ENCODE measurements at places on chromosomes 5 and 9.
A peak's percentile ranks its signal among the peaks of the same experiment; 100 is the strongest.

GRCh38 chr5:146748533-146748932 is 130.0 kb downstream of the PPP2R2B start:
- no peak for DNase-seq

DNA sequence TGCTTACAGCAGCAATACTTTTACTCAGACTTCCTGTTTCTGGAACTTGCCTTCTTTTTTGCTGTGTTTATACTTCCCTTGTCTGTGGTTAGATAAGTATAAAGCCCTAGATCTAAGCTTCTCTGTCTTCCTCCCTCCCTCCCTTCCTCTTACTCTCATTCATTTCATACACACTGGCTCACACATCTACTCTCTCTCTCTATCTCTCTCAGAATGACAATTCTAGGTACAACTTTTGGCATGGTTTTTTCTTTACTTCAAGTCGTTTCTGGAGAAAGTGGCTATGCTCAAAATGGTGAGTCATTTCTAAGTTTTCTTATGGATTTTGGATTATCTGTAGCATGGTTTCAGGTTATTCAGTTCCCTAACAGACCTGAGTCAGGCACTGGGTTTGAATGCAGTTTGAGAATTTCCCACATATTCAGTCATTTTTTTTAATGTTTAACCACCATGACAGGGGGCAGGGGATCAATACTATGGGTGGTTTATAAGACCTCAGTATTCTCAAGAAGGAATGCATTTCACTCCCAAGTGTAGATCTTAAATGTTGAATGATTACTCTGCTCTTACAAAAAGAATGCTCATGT is at the start of gene IL7R:
TSS of gene IL7R (plus strand) at position 127 of the 587 bp plus-strand sequence. CDS start at position 214, 87 bp downstream.
- DNase-seq: no peak

GRCh38 chr9:125561509-125562148 is 145.4 kb downstream of the MAPKAP1 start:
- DNase-seq: no peak

DNA sequence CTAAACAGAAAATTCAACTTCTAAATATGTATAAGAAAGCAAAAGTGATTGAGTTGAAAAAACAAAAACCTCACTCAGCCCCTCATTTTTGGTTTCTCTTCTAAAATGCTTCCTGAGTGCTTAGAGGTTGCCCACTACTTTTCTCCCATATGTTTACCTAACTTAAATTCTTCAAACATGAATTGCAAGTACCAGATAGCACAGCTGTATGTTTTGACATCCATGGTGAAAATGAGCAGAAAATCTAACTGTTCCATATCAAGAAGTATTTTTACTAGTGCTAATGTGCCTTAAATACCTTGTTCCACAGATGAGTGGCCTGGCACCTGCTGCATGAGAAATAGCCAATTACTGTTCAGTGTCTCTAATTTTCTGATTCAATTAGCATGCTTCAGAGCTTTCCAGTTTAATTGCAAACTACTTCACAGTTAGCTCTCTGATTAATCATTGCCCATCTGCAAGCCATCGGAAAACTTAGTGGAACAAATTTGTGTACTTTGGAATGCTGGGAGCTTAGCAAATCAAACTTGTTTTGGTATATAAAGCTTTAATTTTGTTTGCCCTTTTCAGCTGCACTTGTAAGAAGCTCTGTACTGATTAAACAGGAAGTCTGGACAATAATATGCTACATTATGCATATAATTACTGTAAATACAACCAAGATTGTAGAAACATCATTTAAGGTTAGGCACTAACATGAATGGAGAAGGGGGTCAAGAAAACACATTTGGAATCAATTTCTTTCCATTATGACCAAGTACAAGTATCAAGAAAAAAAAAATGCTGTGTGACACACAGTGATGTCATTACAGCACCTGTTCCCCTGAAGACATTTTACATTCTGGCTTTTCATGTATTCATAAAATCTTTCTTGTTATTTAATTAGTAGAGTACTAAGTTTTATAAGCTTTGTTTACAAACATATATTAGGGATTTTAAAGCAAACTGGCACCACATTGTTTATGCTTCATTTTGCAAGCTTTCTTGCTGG is 65.6 kb downstream of the POU5F2 start:
- DNase-seq: no peak

- DNase-seq: no peak
Observed at GRCh38 chr9:128201441-128202369, 1.5 kb upstream of the DNM1 start.

DNA sequence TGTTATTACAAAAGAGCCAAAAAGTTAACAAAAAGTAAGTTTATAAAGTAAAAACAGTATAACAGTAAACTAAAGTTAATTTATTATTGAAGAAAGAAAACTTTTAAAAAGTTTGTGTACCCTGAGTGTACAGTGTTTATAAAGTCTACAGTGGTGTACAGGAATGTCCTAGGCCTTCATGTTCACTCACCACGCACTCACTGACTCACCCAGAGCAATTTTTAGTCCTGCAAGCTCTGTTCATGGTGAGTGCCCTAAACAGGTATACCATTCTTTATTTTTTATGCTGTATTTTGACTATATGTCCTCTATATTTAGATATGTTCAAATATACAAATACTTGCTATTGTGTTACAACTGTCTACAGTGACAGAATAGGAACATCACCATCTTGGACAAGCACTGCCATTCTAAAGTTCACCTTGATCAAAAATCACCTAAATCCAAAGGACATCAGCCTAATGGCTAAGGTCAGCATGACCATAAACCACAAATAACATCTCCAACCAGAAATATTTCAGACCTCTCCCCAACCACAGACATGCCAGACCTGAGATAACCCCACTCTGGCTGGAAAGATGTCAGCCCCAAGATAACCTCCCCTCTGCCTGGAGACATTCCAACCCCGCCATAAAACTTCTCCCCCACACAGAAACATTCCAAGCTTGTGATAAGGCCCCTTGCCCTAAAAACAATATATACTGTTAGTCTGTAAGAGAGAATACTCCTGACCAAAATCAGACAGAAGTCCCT is 56.1 kb downstream of the AGXT2 start:
- DNase-seq: no peak

- no peak for DNase-seq
Observed at GRCh38 chr5:178644826-178645545, 18.1 kb upstream of the CLK4 start.

GRCh38 chr5:9297134-9297533 is 248.7 kb downstream of the SEMA5A start:
- no peak for DNase-seq

DNA sequence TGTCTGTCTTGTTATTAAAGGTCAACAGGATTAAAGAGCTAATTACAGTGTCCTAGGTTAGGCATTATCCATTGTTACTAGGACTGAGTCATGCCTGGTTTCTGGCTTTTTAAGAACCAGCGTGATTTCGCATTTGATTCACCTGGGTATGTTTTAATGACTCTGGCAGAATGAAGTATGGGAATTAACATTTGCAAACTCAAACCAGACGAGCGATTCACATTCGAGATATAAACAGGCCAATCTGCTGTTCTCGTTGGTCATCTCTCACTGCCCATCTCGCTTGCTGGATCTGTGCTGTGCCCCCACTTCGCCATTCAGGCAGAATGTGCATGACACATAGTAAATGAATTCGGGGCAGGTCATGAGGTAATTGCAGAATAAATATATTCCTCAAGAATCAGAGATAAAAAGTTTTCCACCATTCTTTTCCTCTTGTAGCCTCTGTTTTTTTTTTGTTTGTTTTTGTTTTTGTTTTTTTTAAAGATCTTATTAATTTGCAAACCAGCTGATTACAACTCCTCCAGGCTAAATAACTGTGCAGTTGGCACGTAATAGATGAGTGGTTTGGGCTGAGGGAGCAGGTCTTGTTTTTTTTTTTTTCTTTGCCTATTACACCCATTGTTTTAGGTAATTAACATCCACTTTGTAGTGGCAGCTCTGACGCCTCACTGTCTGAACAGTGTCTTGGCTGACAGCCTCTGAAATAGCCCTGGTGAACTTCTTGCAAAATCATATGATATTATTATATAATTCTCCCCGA is 313.5 kb upstream of the MSX2 start:
- DNase-seq: no peak

DNA sequence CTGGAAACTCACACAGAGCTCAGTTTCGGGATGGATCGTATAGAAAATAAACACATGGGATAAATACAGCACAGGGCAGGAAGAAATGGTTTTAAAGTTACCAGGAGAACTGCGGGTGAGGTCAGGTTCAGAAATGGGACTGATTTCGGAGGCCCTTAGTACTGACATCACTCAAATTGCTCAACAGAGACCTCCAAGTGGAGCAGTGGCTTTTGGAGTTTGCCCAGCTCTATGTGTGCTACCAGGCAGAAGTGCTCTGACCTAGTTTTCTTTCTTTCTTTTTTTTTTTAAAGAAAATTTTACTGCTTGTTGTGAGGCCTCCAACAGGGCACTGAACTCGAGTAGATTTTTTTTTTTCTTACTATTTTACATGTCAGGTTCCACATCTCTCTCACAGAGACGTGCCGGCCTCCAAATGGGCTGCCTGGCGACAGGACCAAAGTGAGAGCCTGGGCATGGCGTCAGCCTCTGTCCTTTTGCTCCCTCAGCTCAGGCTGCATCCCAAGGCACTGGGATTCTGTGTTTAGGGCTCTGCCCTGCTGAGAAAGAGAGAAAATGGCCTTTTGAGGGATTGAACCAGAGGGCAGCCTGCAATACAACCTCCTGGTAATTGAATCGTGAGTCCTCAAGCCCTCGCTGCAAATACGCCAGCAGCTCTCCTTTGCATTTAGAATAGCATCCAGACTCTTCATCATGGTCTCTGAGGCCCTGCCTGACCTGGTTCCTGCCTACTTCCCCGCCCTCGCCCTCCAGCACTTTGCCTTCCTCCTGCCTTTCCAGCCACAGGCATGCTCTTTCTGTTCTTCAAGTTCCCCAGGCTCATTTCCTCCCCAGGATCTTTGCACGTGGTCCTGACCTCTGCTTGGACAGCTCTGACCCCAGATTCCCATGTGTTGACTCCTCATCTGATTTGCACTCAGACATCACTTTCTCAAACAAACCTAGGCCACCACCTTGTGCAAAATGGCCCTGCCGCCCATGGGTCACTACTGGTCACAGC is 173.5 kb downstream of the FGF1 start:
- DNase-seq: no peak

GRCh38 chr5:93267276-93267675 is 313.7 kb downstream of the NR2F1-AS1 start:
- no peak for DNase-seq

DNA sequence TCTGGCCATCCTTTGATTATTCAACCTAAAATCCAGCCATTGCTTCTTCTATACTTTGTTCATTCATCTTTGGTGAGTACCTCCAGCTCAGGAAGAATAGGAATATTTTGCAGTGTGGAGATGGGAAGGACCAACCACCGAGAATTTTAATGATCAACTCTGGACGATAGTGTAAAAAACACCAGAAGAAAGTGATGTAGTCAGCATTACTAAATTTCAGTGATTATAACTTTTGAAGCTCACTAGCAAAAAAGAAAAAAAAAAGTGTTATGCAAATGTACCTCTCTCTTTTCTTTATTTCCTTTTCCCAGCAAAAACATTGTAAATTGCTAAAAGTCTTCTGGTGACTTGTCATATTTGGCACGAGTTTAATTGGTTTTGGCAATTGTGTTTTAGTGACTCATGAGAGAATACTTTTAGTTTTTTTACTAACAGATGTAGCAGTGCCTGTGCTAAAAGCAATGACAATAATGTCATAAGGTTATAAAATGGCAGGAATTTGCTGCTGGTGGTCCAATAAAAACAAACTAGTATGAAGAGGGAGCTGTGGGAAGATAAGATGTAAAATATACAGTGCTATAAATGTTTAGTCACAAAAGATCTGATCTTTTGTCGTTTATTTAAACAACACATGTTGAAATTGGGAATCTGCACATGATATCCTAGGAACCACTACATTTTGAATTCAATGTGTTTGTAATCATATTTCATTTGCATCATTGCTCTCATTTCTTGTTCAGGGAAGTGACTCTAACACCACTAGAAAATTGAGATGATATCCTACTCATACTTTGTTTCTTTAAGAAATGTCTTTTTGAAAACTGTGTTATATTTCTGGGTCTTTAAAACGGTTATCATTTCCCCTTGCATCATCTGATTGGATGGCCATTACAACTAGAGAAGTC is 81.3 kb upstream of the ERCC6L2 start:
- no peak for DNase-seq

- no peak for DNase-seq
Observed at GRCh38 chr5:65017636-65018035, 248.9 kb downstream of the CWC27 start.

DNA sequence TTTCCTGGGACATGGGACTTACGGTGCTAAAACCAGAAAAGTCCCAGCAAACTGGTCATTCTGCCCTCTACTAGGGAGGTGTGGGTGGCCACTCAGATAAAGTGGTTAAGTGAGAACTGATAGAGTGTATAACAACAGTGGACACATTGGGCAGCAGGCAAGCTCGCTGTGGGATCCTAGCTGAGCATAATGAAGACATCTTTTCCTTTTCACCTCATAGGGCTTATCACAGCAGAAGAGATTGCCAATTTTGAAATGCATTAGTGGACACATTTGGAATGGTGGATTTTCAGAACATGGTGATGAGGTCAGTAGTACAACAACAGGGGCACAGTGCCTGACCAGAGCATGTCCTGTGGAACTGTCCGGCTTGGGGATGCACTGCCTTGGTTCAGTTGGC is 477.1 kb upstream of the KIF2A start:
- no peak for DNase-seq

DNA sequence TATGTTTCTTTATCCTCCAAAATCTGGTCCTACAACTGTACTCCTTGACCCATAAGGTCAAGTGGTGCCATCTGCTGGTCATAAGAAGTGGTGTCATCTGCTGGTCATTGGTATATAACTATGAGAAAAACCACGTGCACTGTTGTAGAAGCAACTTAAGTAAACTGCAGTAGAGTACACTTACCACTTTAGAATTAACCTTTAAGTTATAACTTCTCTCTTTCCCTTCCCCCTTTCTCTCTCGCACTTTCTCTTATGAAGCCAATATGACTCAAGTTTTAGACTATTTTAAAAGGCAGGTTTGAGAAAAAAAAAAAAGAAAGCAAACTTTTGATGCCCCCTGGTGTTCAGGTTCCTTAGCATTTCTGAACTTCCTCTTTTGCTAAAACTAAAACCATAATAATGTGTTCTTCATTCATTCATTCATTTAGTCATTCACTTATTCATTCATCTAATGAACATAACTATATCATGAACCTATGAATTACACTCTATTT is 12.8 kb upstream of the MTAP start:
- peak; percentile 30 for DNase-seq

- no peak for DNase-seq
Observed at GRCh38 chr5:165232509-165233028, 1727.2 kb downstream of the MAT2B start.

- DNase-seq: no peak
Observed at GRCh38 chr5:171311322-171312077, 2.5 kb downstream of the TLX3 start.

GRCh38 chr9:96350866-96351265 is 32.6 kb downstream of the SLC35D2 start:
- DNase-seq: no peak

DNA sequence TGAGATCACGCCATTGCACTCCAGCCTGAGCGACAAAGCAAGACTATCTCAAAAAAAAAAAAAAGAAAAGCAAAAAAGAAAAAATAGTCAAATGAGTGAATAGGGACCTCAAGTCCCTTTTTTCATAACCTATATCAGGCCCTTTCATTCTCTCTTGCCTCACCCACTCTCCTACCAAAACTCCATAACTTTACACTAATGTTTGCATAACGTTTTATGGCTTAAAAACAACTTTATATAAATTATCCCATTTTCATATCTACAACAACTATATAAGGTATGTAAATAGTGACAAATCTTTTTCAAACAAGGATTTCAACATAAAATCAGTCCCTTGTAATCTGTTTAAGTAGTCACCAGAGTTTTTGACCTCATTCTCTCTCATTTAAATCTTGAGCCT is 56.9 kb upstream of the PIP5K1B start:
- no peak for DNase-seq

GRCh38 chr5:73997960-73998359 is 372.0 kb downstream of the ARHGEF28 start:
- DNase-seq: no peak
